ENCODE measurements at places on chromosomes 7 and 10. TPM values are rescaled to one million over a fixed set of nuclear protein-coding genes. Genes with fewer than 3 reads are reported as not detected.

Gene CTTNBP2
- total RNA-seq, result 0.67 TPM

Gene PNLIP
- 0.16 TPM for total RNA-seq

Gene RNF32
- total RNA-seq, result 0.70 TPM

Gene MMD2
- total RNA-seq, result not detected

Gene OR6V1
- not detected for total RNA-seq
